ENCODE measurements at places on chromosomes 1 and 21.

DNA sequence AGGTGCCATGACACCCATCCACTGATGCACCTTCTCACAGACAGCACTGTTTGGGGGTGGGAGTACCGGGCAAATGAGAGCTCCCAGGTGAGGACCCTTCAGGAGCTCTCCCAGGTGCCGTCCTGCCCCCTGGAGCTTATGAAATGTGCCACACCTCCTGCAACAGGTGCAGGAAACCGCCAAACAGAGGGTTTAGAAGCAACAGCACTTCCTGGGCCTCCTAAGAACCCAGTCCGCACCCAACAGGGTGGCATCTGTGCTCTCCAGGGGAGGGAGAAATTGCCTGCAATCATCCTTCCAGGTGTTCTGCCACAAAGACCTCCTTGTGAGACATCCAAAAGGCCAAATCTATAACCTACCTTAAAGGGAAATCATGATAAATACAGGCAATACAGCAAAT, 87.7 kb upstream of the ATP1B1 start:
- DNase-seq = no peak

DNA sequence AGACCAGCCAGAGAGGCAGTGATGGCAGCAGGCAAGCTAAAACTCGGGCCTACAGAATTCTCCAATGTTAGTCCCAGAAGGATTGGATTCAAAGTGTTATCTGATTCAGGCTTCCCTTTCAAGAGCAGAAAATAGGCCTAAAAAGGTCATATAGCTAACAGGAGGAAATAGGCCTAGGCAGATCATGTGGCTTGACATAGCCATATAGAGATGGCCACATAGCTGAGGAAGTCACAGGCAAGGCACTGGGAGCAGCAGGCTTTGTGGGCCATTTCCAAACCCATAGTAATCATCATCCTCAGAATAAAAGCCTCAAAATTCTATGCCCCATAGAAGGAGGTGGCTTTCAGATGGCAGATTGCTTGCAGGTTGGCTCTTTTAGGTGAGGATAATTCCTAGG, 29.0 kb upstream of the LMO4 start:
- no peak for DNase-seq

DNA sequence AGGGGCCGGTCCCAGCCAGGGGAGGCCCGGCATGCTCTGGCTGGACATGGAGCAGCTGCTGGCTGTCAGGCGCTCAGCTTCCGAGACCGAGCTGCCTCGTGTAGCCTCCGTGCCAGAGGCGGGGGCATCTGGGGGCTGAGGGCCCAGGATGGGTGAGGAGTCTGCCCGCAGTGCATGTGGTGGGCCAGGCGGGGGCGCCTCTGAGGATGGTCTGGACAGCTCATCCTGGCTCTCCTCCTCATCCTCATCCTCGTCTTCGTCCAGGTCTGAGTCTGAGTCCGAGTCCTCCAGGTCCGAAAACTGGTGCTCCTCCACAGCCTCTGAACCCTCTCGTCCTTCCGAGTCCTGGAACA, 28.9 kb upstream of the EDN2 start:
- DNase-seq = peak; percentile 49

DNA sequence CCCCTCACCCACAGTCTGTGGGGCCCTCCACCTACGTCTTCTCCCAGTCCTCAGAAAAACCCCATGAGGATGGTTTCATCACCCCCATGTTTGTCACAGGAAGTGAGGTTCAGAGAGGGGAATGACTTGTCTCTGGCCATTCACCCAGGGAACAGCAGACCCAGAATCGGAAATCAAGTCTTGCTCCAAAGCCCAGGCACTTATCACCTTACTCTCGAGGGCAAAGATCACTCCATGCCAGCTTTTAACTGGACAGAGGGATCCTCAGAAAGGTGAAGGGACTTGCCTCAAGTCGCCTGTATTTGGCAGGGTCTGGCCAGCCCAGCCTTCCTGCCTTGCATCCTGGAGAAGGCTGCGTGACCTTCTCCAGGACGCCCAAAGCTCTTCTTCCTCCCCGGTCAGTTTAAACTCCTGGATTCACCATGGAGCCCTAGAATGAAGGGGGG, 57.9 kb upstream of the SSBP3 start:
- DNase-seq = no peak

Measured in endothelial cell (in vitro differentiated cells).